Stimulated activated CD4-positive, alpha-beta T cell treated with anti-CD3 and anti-CD28 coated beads, TNF-alpha, amount 100 ng/mL, for 48 hours (primary cell): ENCODE measurements at places on chromosomes 13 and 19.
A peak's percentile ranks its signal among the peaks of the same experiment; 100 is the strongest.

DNA sequence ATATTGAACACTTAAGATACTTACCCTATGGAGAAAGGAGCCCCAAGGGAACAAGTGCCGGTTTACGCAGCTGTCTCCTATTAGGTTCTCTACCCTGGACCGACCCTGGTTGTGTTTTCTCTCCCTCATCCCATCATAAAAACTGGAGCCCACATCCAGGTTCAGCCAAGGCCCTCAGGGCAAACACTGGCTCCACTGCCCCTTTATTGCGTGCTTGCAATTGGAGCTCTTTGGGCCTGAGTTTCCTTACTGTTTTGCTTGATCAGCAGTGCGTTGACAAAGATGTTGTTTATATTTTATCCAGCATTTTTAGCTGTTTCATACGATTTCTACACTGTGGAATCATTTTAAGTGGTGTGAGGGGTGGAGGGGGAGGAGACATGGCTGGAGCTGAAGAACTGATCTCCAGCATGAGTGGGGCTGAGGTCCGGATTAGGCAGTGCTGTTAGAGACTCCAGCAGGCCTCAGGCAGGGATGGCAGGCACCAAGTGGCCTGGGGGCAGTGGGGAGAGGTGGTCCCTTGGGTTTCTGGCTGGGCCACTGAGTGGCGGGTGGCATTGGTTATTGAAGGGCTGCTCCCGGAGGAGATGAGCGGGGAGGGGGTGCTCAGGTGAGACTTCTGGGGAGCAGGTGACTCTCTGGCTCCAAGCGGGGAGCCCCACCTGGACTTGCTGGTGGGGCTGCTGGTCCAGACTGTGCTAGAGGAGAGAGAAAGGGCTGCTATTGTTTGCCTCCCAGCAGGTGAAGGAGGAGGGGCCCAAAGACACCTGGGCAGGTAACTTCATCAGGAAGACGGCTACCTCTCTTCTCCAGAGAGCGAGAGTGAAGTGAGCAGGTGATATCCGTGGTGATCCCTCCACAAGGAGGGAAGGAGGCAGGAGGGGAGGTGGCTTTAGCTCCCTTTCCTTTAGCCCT, 62.4 kb upstream of the RNF113B start:
- no peak for DNase-seq

- DNase-seq = peak; percentile 13
These were observed 6.3 kb upstream of the WTIP start for GRCh38 chr19:34475026-34475974.

DNA sequence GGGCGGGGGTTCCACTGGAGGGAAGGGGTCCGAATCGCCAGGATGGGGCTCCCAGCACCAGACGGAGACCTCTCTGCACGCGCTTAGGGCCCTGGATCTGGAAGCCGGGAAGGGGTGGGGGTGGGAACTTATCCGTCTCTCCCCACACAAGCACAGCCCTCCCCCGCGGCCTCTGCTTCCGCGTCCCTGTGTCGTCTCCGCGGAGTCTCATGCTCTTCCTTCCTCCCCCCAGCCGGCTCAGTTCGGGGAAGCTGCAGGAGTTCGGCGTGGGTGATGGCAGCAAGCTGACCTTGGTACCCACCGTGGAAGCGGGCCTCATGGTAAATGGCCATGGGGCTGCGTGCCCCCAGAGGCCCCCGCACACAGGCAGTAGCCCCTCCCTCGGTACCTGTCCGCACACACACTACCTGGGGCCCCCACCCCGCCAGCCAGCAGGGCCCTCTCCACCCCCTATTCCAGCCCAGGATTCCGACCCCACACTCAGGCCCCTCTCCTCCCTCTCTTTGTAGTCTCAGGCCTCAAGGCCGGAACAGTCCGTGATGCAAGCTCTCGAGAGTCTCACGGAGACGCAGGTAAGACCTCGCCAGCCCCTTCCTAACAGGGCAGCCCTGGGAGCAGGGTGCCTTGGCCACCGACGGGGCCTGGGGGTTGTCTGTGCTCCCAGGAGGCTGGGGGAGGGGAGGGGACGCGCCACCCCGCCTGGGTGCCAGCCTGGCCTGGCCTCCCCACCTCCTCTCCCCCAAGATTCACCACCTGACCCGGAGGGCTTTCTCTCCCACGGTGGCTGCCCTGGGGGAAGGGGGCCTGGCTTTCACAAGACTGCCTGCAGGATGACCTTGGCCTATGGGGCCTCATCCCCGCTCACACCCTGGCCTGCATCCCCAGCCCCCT, 3.2 kb downstream of the MIDN start:
- DNase-seq = no peak

DNA sequence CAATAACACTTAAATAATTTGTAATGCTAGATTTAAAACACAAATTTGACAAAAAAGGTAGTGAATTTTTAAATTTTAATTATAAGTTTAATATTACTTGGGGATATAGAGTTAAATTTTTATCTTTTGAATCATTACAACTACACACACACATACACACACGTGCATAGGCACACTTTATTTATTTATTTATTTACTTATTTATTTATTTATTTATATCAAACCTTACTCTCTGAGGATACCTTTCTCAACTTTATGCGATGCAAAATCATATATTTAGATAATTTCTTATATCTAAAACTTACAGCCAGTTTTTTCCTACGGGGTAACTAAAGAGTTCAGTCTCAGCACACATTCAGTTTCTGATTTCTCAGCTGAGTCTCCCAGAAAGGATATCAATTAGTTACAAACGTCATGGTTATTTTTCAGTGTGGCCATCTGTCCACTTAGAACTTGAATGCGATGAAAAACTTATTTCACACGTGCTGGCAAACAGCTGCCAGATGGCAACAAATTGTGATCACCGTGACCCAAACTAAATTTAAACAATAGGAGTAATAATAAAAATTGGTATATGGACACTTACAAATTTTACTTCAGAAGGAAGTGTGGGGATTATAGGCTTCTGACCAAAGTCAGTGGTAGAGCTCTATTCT, 683.1 kb upstream of the PRR20A start:
- DNase-seq = no peak

GRCh38 chr19:15320116-15320515, 12.2 kb downstream of the BRD4 start:
- no peak for DNase-seq

DNA sequence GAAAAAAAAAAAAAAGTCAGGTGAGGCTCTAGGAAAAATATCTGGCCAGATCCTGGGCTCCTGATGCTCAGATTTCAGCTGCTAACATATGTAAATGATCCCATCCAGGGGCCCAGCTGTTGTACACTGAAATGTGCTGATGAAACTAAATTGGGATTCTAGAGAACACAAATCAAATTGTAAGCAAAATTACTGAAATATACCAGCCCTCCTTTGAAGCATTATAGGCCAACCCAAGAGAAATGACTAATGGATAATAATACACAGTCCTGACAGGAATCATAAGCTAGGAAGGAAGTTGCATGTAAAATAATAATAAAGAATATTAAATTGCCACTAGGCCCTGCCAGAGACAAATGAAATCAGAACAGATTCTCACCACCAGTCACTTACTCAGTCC, 17.8 kb downstream of the KCTD12 start:
- no peak for DNase-seq

GRCh38 chr19:47313754-47314295, 4.2 kb downstream of the C5AR1 start:
- DNase-seq = no peak

DNA sequence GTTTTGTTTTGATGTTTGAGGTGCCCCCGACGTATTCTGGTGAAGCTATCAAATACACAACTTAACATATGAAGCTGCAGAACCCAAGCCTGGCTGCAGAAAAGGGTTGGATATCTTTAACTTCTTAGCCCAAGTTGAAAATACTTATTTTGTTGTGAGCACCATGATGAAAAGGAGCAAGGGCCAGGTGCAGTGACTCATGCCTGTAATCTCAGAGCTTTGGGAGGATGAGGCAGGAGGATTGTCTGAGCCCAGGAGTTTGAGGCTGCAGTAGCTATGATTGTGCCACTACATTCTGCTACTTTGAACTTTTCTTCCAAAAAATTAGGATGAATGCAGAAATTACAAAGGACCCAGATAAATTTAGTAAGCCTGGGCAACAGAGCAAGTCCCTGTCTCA, 44.1 kb upstream of the UBE2L5 start:
- no peak for DNase-seq

DNA sequence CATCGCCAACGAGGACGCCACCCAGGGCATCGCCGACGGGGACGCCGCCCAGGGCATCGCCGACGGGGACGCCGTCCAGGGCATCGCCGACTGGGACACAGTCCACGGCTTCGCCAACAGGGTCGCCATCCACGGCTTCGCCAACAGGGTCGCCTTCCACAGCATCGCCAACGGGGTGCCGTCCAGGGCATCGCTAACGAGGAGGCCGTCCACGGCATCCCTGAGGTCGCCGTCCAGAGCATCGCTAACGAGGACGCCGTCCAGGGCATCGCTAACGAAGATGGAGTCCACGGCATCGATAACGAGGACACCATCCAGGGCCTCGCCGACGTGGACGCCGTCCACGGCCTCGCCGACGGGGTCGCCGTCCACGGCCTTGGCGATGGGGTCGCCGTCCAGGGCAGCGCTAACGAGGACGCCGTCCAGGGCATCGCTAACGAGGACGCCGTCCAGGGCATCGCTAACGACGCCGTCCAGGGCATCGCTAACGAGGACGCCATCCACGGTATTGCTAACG, 947.8 kb downstream of the TUBA3C start:
- DNase-seq = no peak

- no peak for DNase-seq
These were observed 84.1 kb upstream of the FNDC3A start for GRCh38 chr13:48891586-48891985.

- no peak for DNase-seq
These were observed 4.6 kb upstream of the ERVK3-1 start for GRCh38 chr19:58300620-58301019.

DNA sequence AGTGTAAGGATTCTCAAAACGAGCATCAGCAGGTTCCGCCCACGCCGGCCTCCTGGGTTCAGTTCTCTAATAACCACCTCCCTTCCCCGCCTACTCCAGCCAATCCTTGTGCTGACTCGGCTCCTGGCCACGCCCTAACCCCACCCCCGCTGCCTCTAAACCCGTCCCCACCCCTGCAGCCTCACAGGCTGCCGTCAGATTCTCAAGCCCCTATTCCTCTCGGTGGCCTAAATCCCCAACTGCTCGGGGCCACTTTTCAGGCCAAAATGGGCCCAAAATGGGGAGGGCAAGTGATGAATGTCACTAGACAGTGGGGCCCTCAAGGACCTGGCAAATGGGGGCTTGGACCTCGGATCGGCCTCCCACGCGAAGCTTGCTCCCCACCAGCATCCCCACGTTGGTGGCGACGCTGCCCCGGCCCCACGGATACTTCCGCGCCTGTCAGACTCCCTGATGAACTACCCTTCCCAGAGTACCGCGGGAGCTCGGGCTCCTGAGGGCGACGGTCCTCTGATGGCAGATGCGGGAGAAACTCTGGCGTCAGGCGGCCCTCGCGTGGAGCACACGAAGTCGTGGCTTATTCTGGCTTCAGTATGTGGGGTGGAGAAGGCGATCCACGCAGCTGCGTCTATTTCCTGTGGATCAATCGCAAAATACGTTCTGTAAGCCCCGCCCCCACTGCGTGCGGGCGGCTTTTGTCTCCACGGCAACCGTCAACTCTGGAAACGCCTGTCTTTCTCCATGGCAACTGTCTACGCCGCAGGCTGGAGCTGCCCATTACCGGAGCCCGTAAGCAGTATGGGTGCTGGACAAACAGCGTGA, 24.8 kb downstream of the ZNF473 start:
- DNase-seq = peak; percentile 64

DNA sequence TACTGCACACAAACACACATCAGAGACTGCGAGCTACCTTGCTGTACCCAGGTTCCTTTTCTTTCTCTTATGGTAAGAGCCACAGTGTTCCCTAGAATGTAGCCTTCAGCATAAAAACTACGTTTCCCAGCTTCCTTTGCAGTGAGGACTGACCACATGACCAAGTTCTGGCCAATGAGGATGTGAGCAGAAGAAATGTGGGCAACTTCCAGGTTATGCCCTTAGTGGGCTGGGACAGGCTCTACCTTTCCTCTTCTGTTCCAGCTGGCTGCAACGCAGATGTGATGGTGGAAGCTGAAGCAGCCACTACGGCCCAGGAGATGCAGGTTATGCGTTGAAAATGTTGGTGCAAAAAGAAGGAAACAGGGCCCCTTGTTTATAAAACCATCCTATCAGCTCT, 27.5 kb downstream of the VRK3 start:
- no peak for DNase-seq

DNA sequence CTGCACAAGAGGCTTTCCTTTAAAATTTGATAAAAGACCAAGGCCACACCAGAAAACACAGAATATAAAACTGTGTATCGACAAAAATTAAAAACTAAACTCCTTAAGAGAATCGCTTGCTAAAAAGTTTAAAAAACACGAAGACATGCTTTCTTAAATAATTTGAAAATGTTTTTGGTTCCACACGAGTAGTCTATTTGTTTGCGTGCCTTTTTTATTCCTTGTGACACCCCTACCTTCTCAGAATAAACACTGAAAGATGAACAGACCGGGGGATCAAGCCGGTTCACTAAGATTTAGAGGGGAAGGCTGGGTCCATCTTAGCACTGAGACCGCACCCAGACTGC, 256.4 kb upstream of the STARD13 start:
- DNase-seq = no peak
